ENCODE measurements at places on chromosomes 16 and 17.

DNA sequence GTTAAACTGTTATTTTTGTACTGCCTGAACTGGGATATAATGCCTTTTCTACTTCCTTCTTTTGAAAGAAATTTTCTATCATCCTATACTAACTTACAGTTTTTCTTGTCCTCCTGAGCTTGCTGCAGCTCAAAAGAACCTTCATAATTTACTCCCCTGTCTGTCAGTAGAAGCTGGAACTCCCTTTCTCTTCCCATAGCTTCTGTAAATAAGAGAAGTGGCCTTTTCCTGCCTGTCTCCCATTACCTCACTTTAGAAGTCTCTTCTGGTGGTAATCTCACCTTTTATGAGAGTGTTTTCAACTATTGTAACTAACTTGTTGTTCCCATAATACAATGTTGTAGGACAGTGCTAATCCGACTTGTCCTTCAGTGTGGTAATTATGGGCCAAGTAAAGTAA is 246.7 kb upstream of the TBX2 start:
- DNase-seq, result no peak

- DNase-seq, result no peak
Observed at GRCh38 chr17:44473367-44473766, 29.8 kb downstream of the GPATCH8 start.

GRCh38 chr17:69540356-69540755 is 125.9 kb downstream of the MAP2K6 start:
- no peak for DNase-seq

- DNase-seq, result no peak
Observed at GRCh38 chr17:48915459-48916282, 7.5 kb downstream of the UBE2Z start.

- DNase-seq, result no peak
Observed at GRCh38 chr17:75260641-75261335, 618 bp downstream of the GGA3 start.

DNA sequence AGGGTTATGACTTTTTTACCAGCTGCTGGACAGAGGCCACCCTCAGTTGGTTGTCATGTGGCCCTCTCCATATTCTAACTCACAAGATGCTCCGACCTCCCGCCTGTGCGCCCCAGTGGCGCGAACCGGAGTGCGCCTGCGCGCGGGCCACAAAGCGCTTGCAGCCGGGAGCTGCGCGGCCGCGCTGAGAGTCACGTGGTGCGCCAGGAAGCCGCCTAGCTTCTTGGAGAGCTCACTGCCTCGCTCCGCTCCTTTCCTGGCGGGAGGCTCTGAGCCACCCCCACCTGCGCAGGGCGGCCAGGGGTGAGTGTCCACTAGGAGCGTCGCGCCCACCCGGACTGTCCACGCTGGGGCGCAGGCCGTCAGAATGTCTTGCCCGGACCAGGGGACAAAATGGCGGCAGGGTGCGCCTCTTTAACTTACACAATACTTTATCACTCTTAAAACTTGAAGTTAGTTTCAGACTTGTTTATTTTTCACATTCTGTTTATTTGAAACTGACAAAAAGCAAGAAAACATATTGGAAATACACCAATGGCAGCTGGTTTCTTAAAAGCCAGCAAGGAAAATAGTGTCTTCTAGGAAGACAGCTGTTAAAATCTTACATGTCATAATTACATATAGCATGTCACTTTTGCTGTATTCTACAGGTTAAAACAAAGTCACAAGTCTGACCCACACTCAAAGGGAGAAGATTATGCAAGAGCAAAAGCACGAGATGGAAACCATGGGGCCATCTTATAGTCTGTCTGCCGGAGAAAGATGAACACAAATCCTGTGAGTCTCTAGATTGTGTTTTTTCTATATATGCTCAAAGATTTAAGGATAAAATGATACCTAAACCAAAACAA is 357.9 kb downstream of the CNTNAP4 start:
- DNase-seq, result no peak

DNA sequence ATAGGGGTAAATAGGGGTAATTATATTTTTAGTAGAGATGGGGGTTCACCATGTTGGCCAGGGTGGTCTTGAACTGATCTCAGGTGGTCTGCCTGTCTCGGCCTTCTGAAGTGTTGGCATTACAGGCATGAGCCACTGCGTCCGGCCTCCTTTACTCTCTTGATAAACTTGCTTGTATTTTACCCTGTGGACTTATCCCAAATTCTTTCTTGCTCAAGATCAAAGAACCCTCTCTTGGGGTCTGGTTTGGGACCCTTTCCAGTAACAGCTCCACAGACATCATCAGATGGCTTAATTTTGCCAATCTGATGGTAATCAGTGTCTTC is 5.6 kb upstream of the C1QTNF1 start:
- DNase-seq, result no peak

DNA sequence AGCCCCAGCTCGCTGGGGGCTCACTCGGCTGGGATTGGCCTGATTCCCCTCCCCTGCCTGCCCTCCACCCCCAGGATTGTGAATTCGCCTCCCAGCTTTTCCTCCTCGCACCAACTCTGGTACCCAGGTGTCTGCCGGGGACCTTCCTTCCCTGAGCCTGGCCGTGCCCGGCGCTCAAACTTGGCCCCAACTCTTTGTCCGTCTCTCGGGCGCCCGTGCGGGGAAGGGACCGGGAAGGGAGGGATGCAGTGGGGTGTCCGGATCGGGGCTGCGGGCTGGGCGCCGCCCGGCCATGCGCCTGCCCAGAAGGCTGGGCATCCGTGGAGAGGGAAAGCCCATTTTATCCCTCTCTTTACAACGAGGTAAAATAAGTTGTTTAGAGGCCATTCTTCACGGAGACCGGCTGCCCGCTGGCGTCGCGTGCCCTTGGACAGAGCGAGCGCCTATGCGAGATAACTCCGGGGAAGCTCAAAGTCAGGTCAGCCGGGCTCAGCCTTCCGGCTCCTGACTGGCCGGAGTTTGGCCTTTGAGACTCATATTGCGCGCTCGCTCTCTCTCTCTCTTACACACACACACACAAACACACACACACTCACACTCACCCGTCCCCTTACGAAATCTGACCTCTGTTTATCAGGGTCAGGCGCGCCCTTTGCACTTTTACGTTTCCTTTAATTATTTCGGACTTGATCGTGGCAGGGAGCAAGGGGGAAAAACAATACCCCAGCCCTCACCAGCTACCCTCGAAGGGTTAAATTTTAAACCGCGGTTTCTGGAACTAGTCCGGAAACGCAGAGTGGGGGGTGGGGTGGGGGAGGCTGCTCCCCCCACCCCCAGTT is 774 bp upstream of the MAF start:
- no peak for DNase-seq

GRCh38 chr16:63096857-63097256 is 1060.6 kb upstream of the CDH8 start:
- no peak for DNase-seq

DNA sequence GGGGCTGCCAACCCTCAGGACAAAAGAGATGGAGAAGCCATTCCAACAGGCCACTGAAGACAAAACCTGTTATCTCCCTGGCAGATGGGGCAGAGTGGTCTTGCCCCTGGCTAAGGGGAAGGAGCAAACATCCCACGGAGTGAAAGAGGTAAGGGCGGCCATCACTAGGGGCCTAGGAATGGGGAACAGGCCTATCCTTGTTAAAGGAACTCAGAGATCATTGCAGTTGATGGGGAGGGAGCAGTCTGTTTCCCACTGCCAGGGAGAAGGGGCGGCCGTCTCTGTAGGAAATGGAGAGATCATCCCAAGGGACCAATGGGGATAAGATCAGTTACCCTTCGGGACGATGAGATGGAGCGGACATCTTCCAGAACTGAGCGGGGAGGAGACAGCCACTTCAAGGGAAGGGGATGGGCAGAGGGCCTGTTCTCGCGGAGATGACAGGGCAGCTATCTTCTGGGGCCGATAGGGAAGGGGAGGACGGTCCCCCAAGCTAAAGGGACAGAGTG is 581 bp upstream of the TMEM208 start:
- no peak for DNase-seq

DNA sequence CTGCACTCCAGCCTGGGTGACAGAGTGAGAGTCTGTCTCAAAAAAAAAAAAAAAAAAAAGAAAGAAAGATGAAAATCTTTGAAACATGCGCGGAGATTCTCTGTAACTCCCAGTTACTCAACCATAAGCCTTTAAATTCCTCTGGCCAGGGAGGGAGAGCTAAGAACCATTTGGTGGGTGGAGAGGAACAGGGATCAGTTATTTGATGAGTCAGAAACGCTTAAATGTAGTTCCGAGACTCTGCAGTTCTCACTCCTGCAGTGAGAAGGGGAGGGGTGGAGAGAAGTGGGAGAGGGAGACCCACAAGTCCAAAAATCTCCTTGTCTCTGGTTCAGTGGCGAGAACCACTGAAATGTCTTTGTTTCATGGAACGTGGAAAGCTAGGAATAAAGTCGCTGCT is 266.7 kb downstream of the SOX9 start:
- DNase-seq, result no peak

DNA sequence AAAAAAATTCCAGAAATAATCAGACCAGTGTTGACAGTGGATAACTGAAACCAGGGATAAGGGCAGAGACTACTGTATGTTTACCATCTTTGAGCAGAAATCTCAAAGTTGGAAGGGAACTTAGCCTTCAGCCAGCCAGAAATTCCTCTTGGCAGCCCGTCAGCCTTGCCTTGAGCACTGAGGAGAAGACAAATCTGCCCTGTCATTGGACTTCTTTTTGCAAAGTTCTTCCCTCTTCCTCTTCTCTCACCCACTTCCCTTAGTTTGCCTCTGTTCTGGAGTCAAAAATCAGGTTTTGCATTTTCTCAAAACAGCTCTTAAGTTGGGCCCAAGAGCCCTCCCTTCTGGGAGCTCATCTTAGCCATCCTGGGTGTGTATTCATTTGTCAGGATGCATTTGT is 6.2 kb downstream of the TUFM start:
- no peak for DNase-seq

GRCh38 chr16:66850115-66850815 is 6.1 kb downstream of the CA7 start:
- no peak for DNase-seq

GRCh38 chr17:74151551-74152315 is 51.7 kb upstream of the RPL38 start:
- no peak for DNase-seq

- DNase-seq, result no peak
Observed at GRCh38 chr17:69064476-69064875, 3.7 kb upstream of the ABCA9 start.

DNA sequence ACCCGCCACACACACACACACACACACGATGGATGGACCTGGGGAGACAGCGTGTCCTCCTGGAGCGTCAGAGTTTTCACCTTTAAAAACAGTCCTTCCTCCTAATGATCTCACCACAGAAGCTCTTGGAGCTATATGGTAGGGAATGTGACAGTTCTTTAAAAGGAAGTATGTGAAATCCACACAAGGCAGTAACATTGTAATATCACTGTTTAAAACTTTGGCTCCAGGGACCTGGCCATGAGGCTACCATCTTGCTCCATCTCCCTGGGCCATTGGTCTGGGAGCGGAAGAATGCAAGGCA is 302.4 kb downstream of the SOX9 start:
- no peak for DNase-seq

Data from KG1 (cell line).